H54 (cell line): ENCODE measurements at places on chromosomes 1 and 21.
A peak's percentile ranks its signal among the peaks of the same experiment; 100 is the strongest.

- DNase-seq = no peak
These were observed 50.6 kb upstream of the LAPTM5 start for GRCh38 chr1:30808067-30808662.

DNA sequence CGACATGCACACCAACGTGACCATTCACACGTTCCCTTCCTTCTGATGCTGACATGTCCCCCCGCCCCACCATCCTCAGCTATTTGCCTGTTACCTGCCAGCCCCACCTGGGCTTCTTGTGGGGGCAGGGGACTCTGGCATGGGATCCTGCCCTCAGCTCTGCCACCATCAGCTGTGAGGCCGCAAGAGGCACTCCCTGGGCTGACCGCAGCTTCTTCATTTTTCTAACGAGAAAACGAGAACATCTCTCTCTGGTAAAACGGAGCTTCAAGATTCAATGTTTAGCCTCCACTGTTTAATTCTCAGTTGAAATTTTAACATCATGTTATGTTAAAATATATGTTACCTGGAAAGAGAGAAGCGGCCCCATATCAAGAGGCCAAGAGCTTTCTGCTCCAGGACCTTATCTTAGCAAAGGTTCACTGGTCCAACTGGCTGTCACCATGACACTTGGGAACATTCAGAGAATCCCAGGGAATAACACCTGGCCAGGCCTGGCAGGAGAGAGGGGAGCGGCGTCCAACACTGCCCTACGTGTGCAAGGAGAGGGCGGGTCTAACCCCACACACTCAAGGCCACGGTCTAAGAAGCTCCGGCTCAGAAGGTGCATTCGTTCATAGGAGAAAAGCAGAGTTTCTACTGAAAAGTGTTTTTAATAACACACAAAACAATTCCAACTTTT lies 51.3 kb downstream of the HLCS start:
- no peak for DNase-seq

- DNase-seq = no peak
These were observed 5.9 kb upstream of the WDR64 start for GRCh38 chr1:241646201-241646600.

GRCh38 chr1:28329395-28330153 lies 734 bp downstream of the MED18 start:
- no peak for DNase-seq

DNA sequence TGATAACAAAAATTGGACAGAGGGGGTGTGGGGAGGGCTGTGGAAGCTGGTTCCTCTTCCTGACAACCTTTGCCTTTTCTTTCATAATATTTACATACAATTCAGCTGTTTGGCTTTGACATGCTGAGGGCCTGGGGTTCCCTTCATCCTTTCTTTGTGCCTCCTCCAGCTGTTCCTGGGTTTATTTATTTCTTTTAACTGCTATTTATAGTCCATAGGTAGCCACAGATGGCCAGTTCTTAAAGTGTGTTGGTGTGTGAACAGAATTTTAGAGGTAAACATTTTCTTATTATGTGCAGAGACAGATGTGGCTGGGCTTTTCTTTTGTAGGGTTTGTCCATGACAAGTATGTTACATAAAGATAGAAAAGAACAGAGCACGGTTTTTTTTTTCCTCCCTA lies 34.1 kb upstream of the CNIH3 start:
- DNase-seq = no peak

GRCh38 chr1:117643601-117644000 lies 37.8 kb downstream of the TENT5C start:
- no peak for DNase-seq

DNA sequence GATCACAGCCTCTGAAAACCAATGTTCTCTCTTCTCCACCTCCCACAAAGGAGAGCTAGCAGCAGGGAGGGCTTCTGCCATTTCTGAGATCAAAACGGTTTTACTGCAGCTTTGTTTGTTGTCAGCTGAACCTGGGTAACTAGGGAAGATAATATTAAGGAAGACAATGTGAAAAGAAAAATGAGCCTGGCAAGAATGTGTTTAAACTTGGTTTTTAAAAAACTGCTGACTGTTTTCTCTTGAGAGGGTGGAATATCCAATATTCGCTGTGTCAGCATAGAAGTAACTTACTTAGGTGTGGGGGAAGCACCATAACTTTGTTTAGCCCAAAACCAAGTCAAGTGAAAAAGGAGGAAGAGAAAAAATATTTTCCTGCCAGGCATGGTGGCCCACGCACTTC lies 35.8 kb upstream of the TDRD10 start:
- DNase-seq = no peak

GRCh38 chr1:221164029-221164428 lies 284.8 kb downstream of the HLX start:
- no peak for DNase-seq

GRCh38 chr21:38039369-38039768 lies 123.1 kb upstream of the KCNJ6 start:
- DNase-seq = no peak

- DNase-seq = peak; percentile 19
These were observed 33.5 kb upstream of the C1orf53 start for GRCh38 chr1:197868751-197869489.

DNA sequence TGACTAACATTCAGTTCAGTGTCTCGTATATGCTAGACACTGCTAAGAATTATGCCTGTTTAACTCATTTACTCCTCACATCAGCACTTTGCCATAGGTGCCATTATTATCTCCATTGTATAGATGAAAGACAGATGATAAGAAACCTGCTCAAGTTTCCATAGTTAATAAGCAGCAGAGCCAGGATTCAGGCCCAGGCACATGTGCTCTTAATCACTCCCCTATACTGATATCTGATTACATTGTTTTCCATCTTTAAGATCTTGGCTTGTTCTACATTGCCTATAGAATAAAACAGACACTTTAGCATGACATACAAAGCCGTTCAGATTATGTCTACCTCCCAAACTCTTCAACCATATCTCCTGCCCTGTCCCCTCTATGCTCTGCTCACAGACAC lies 30.5 kb upstream of the USH2A start:
- DNase-seq = no peak

DNA sequence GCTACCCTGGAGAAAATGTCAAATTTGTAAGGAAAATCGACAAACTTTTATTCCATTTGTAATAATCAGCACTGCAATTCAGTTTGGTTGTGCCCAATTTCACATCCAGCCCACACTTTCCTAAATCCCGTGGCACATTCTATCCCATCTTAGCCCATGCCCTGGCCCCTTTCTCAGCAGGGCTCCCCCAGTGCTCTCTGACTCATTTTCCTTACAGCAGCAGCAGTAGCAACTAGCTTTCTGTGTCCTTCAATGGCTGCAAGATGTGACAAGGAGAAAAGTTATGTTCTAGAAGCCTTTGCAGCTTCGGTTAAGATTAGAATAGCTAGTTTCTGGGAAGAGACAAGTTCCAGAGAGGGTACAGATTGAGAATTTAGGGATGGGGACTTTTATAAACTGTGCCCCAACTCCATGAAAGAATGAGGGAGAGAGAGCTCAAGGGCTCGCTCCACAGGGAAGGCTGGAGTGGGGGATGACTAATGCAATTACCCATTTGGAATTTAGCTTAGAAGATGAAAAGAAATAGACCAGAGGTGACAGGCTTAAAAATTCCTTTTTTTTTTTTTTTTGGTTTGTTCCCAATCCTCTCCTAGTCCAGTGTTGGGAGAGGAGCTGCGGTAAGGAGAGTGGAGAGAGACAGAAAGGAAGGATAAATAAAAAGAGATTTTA lies 47.0 kb upstream of the POU2F1 start:
- peak; percentile 47 for DNase-seq

DNA sequence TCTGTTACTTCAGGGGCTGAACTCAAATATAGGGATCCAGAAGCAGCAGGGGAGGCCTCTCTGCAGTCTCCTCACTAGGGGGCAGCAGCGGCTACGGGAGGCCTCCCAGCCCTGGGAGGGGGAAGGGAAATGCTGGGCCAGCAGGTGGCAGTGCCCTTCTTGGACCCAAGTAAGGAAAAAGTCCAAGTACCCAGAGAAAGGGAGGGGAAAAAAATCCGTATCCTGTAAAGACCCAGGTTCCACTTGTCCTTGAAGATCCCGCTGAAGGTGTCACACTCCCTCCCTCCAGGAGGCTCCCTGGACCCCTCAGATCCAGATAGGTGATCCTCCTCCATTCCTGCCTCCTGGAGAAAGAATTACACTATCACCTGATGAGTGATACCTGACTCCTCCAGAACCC lies 14.1 kb upstream of the NUAK2 start:
- peak; percentile 77 for DNase-seq

- no peak for DNase-seq
These were observed 2.6 kb downstream of the EFHD2 start for GRCh38 chr1:15412175-15412800.

GRCh38 chr1:223140611-223141405 lies 2.2 kb downstream of the TLR5 start:
- no peak for DNase-seq

- no peak for DNase-seq
These were observed 3.7 kb downstream of the IRF6 start for GRCh38 chr1:209802117-209802779.

GRCh38 chr1:218521414-218522169 lies 176.5 kb downstream of the TGFB2 start:
- no peak for DNase-seq

GRCh38 chr1:113922957-113923356 lies 6.2 kb upstream of the HIPK1 start:
- DNase-seq = no peak

- no peak for DNase-seq
These were observed 98.6 kb upstream of the LPGAT1 start for GRCh38 chr1:211928993-211929637.

DNA sequence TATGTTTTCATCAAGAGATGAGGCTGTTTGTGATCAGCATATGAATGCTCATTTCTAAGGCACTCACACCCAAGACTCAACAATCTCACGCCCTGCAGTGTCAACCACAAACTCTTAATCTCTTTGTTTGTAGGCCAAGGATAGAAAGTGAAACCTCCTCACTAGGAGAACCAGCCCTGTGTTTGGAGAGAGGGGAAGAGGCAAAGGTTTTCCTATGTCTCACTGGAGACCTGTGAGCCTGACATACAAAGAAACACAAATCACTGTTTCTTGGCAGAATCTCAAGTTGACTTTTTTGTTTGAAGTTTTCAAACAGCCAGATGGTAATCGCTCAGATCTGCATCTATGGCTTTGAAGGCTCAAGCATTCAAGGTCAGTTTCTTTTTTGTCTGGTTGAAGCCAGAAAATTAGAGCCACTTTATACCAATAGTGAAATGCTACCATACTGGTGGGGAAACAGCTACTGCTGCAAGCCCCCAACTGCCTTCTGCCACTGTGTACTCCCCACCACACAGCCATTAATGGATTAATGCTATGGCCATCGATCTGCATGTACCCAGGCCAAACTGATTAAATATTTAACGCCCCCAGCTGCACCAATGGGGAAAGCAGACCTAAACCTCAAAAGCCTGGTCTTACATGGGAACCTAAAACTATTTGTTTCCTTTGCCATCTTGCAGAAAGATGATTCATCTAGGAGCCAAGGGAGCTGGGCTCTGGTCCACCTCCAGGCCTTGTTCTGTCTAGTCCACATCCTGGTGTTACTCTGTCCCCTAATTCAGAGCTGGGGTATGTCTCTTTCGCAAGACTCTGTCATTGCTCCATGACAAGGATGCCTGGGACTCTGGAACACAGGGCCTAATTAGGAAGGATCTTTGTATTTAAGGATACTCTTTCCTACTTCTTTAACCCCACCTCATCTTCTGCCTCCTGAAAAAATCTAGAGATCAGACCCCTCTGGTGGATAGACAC lies 16.3 kb downstream of the PDZK1 start:
- peak; percentile 37 for DNase-seq

DNA sequence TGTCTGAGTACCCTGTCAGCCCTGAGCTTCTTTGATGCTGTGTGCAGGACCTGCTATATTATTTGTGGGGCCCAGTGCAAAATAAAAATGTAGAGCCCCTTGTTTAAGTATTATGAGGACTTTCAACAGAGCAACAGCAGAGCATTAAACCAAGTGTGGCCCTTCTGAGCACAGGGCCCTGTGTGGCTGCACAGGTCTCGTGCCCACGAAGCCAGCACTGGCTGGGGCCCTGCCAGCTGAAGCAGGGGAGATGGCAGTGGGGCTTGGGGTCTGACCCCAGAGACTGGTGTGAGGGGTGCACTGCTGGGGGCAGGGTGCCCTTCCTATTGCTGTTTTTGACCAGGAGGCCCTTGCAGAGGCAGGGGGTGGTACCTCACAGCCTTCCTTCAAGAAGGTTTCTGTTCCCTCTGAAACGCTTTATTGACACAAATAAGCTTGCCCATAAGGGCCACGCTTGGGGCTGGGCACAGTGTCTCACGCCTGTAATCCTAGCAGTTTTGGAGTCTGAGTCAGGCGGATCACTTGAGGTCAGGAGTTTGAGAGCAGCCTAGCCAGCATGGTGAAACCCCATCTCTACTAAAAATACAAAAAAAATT lies 2.2 kb upstream of the SEMA4A start:
- DNase-seq = no peak

GRCh38 chr1:215539803-215540570 lies 27.1 kb upstream of the KCTD3 start:
- DNase-seq = no peak

DNA sequence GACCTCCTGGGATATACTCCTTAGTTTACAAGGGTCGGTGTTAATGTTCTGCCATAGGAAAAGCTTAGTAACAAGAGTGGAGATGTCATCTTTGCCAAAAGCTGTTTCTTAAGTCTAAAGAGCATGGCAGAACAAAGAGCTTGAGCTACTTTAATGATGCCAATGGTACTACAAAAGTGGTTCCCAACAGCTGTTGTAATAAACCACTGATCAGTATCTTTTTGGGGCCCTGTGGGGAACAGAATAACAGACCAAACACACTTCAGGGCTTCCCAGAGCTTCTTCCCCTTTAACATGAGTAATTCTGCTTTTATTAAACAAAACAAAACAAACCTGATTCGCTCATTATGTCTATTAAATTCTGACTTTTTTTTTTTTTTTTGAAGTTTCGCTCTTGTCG lies 116.3 kb downstream of the NCAM2 start:
- DNase-seq = no peak

DNA sequence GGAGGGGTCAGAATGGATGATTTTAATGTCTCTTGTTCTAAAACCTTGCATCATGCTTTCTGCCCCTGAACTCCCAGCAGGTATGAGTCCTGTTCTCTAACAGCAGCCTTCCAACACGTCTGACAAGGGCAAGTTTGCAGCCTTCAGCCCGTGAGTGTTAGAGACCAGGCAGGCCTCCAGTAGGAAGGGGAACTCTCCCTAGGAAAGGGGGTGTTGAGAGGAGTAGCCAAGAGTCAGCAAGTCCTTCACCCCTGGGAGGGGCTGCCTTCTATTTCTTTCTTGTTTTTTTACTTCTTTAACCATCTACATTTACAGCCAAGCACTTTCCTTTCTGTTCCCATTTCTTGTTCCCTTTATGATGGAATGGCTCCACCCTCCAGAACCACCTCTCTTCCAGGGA lies 14.2 kb downstream of the BATF3 start:
- DNase-seq = no peak

- no peak for DNase-seq
These were observed 7.1 kb upstream of the KCNAB2 start for GRCh38 chr1:6038603-6039002.
